ENCODE measurements at places on chromosomes 7 and 10.

GRCh38 chr7:42893346-42894240 lies 18.3 kb downstream of the C7orf25 start:
- no peak for DNase-seq

- DNase-seq, result no peak
These were observed 45.8 kb downstream of the OAT start for GRCh38 chr10:124372899-124373298.

DNA sequence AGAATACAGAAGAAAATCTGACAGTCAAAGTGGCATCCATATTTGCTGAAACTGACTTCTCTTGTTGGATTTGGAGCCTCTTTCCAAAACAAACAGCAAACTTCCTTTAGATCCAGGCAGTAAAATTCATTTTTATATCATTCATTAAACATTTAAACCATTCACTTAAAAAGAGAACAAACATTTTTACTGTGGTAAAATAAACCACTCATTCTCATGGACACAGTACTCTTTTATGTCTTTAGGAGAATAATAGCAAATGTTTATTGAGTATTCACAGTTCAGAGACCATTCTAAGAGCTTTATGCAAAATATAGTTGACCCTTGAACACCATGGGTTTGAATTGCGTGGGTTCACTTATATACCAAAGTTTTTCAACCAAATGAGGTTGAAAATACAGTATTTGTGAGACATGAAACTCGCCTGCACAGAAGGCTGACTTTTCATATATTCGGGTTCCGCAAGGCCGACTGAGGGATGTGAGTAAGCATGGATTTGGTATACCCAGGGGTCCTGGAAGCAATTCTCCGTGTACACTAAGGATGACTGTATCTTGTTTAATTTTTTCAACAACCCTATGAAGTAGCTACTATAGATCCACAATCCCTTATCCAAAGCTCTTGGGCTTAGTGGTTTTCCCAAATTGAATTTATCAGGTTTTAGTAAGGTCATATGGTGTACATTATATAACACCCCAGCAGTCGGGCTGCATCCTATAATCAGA lies 49.1 kb downstream of the ATXN7L1 start:
- no peak for DNase-seq

GRCh38 chr10:124629415-124629814 lies 114.8 kb downstream of the FAM53B start:
- no peak for DNase-seq
